ENCODE measurements at places on chromosomes 13 and 19.

- DNase-seq: no peak
Measured at GRCh38 chr19:41617941-41618730, 8.7 kb downstream of the CEACAM4 start.

- DNase-seq: no peak
Measured at GRCh38 chr19:45245334-45245787, at the start of gene EXOC3L2. EXOC3L2 (minus strand) TSS chr19:45245407; CDS start chr19:45239045, 6,362 bp downstream.

DNA sequence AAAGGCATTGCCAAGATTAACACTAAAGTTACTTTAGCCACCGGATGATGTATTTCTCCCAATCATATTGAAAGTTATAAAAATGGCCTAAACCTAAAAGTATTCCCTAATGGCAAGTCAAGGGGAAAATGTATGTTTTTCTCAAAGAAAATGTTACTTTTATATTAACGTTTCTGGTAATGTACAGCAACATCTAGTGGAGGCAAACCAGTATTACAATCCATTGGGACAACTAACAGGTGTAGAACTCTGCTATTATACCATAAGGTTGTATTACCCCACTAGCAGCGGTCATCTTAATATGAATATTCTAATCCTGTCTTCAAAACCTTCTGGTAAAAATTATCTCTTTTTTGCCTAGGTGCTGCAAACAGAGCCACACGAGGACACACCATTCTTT lies 69.2 kb downstream of the ZNF100 start:
- no peak for DNase-seq

- DNase-seq: no peak
Measured at GRCh38 chr19:31144075-31144870, 205.0 kb downstream of the TSHZ3 start.

- no peak for DNase-seq
Measured at GRCh38 chr19:31718032-31718431, 368.8 kb upstream of the TSHZ3 start.

DNA sequence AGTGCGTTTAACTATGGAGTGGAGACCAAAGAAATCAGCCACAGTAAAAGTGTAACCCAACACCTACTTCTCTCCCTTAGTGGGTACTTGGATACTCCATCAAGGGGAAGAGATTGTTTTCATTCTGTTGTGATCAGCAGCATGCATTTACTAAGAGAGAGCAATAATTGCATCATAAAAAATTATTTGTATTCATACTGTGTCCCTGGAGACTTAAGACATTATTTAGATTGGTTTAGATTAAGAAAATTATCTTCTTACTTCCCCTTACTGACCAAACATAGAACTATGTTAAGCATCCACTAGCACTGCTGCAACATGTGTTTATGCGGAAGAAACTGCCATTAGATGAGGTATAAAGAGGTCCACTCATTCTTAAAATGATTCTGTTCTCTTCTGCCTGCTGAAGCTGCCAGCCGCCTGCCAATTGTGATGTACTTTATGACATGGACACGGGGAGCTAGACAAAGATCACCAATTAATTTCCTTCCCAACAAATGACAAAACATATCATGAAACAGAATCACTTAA lies 738.5 kb downstream of the DIAPH3 start:
- no peak for DNase-seq

All from activated T-cell treated with anti-CD3 and anti-CD28 coated beads for 48 hours (primary cell).